ENCODE measurements at places on chromosomes 2 and 18.

GRCh38 chr2:7539760-7540159 is 622.5 kb downstream of the RNF144A start:
- DNase-seq, result no peak

- DNase-seq, result no peak
Observed at GRCh38 chr2:190843890-190844699, 36.5 kb upstream of the GLS start.

DNA sequence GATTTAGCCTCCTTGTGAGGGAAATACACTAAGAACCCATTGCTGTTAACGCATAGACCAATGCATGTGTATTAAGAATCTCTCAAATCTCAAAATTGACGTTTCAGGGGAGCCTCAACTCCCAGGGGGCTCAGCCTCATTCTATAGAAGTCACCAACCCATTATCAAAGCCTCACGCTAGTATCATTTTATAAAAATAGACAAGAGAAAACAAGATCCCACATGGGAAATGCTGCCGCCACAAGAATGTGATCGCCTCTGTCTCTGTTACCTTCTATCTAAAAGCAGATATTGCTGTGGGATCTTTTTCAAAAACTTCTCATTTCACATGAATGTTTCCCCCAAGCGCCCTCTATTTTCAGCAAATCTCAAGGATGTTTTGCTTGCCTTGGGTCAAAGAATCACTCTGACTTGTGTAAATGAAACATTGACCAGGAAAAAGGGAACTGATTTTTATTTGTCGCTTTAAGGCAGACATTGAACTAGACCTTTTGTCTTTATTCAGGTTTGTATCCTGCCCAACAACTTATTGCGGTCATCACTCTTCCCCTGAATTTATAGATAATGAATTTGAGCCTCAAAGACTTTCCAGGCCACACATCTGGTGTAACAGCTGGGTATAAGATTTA is 679.0 kb upstream of the ID2 start:
- DNase-seq, result no peak

GRCh38 chr2:176504440-176504839 is 235.2 kb downstream of the MTX2 start:
- no peak for DNase-seq

Measured in activated naive CD4-positive, alpha-beta T cell (primary cell).